Activated T-cell treated with anti-CD3 and anti-CD28 coated beads, Interleukin-2, amount 50 U/mL, for 24 hours (primary cell): ENCODE measurements at places on chromosomes 11 and 22.

GRCh38 chr11:19828382-19829108, 115.9 kb downstream of the NAV2 start:
- DNase-seq: no peak

GRCh38 chr11:48101044-48101733, 115.4 kb upstream of the OR4B1 start:
- peak; percentile 14 for DNase-seq

- no peak for DNase-seq
These were observed 54.4 kb upstream of the OR4B1 start for GRCh38 chr11:48161951-48162884.

DNA sequence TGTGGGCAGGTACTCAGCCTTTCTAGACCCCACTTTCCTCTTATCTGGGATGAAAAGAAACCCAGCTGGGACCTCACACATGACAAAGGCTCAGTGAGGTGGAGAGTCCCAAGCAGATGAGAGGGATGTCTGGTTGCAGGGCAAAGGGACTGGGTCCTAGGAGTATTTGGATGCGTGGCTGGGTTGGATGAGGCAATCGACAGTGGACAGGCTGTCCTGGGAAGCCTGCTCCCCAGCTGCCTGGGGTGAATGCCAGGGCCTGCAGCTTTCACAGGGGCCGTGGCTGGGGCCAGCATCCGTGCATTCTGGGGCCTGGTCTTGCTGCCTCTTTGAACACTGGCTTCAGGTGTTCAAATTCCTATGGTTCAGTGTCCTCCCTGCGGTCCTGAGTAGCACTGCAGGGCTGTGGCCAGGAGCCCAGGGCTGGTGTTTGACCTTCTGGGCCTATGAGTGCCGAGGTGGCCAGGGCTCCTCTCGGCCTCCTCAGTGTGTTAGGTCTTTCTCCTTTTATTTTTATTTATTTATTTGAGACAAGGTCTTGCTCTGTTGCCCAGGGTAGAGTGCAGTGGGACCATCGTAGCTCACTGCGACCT, 65.3 kb downstream of the MCM5 start:
- no peak for DNase-seq

DNA sequence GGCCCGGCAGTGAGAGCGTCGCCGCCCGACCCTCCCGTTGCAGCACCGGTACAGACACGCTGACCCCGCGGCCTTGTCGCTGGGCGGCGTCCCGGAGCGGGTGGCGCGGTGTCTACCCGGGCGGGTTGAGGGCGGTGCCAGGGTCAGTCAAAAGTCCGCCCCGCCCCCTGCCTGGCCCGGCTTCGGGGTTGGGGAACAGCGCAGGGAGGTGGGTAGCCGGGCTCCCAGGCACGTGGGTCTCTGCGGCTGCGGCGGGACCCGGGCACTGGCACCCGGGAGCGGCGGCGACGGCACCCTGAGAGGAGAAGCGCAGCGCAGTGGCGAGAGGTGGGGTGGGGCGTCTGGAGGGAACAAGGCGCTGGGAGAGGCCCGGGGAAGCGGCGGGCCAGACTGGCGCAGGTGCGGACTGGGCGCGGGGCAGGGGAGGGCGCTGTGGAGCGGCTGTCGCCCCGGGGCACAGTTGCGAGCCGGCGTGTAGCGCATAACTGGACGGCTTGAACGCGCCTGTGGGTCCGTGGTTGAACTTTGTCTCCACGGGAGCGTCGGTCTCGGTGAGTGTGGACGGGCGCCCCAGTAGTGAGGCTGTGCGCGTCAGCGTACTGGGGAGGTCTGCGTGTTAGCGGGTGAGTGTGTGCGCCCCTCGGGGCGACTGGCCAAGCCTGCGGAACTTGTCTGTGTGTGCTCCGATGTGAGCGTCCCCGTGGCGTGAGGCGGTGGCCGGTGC, at the start of gene P2RY2:
Gene P2RY2, plus strand, starts transcription at position 176 of the 724 bp plus-strand sequence. CDS start 15,879 bp downstream, outside the sequence.
- DNase-seq: peak; percentile 62

GRCh38 chr22:33350961-33351360, 292.8 kb upstream of the SYN3 start:
- DNase-seq: no peak

- no peak for DNase-seq
These were observed 271.7 kb downstream of the BUD13 start for GRCh38 chr11:116500947-116501602.

GRCh38 chr11:59221441-59221840, 8.7 kb upstream of the MPEG1 start:
- DNase-seq: no peak

DNA sequence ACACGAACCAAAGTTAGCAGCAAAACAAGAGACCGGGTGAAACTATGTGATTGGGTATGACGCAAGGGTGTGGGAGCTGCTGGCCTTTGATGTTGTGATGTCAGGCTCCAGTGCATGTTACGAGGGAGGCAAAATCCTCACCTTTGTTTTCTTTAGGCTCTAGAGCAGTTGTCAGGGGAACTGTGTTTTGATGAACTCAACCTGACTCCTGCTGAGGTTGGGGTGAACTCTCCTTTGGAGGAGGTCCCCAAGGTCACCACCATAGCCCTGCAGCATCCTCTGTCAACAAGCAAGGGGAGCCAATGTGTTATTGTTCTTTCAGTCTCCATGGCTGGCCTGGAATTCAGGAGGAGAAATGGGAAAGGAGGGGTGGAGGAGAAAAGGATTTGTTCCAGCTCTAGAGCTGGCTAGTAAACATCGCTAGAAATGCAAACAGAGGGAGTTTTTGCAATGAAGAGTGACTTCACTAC, 33.8 kb downstream of the RASSF10 start:
- no peak for DNase-seq

DNA sequence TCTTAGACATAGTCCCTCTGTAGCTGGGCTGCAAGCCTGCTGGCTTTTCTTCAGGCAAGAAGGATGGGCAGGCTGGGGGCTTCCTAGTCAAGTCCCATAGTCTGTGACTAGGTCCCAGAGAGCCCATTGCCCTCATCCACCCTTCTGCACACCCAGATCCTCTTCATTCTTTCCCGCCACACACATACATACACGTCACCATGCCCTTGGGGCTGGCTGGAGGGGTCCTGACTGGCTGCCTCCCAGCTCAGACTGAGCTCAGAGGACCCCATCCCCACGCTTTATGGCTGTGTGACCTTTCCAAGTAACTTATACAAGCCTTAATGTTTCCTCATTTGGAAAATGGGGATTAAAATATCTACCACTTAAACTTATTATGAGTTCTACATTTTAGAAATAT, 13.5 kb upstream of the PPFIBP2 start:
- no peak for DNase-seq

GRCh38 chr11:72373163-72373562, 61.2 kb downstream of the CLPB start:
- no peak for DNase-seq

DNA sequence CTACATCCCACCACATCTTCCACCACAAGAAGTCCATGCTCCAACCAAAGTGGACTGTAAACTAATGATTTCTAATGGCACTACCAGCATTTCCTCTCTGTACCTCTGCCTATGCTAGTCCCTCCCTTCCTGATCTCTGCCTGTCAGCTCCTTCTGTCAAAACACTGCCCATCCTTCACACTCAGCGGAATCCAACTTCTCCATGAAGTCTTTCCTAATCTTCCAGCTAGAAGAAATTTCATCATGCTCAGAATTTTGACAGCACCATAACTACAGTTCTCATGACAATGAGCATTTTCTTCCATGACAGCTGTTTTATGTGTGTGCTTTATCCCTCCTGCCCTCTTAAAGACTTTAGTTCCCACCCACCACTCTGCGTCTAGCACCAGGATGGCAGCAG, 111.4 kb downstream of the SERGEF start:
- no peak for DNase-seq

- DNase-seq: no peak
These were observed 168.2 kb downstream of the ETS1 start for GRCh38 chr11:128419012-128419767.

DNA sequence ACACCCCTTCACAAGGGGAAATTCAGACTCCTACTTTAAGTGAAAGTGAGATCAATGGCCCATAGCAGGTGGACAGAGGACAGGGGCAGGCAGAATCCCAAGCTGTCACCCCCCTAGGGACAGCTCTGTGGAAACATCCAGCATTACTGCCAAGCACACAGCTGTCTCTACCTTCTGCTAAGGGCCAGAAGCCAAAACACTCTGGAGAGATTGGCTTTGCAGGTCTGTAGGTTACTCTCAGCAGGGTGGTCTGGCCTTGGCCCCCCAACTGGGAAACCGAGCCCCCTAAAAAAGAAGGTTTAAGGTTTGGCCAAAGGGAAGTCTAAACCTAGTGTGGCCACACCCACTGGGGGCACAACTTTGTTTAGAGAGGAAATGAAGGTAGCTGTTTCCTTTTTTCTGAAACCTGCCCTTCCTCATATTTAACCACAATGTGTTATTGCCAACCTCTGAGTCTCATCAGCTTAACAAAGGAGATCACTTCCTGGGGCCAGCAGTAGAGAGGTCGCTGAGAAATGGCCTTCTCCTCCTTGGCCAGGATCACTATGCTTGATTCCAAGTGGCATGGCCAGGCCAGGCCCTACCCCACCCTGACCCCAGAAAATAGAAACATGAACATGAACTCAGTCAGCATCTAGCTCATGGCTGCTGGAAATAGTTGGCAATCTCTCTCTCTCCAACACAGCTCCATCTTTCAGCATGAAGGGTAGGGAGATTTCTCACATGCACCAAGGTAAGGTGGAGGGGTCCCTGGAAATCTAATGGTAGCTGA, 25.9 kb upstream of the SCARF2 start:
- DNase-seq: peak; percentile 54

GRCh38 chr11:3905080-3905953, 49.9 kb downstream of the STIM1 start:
- DNase-seq: peak; percentile 60
